ENCODE measurements at places on chromosomes 2 and 18.

GRCh38 chr2:146579147-146579930, 1265.5 kb upstream of the ACVR2A start:
- no peak for DNase-seq

GRCh38 chr2:26735097-26735496, 29.0 kb upstream of the SLC35F6 start:
- no peak for DNase-seq

DNA sequence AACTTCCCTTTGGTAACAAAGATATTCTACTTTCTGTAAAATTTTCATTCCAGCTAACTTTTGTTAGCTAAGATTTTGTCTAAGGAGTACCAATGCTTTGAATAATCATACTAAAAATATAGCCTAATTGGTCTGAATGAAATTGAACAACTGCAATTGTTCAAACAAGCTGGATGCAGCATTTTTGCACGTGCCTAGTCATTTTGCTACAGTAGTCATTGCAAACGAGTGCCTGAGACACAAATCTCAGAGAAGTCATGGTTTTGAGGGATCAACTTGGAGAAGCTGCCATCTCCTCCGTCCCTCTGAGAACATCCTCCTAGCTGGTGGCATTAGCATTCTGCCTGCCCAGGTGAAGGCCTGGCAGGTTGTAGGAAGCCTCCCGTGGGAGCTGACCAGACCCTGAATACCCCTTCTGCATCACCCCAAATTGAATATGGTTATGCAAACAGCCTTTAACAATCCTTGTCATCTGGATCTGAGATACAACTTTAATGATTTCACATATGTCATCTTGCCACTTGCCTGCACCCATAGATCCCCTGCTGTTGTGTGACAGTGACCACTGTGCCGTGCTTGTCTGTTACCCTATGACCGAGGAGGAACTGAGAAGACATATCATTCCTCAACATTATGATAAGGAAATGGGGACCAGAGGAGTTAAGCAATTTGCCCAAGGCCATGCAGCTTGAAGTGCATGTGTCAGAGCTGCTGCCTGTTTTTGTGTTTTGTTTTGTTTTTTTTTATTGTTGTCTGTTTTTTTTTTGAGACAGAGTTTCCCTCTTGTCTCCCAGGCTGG, 29.1 kb upstream of the MGAT4A start:
- no peak for DNase-seq

DNA sequence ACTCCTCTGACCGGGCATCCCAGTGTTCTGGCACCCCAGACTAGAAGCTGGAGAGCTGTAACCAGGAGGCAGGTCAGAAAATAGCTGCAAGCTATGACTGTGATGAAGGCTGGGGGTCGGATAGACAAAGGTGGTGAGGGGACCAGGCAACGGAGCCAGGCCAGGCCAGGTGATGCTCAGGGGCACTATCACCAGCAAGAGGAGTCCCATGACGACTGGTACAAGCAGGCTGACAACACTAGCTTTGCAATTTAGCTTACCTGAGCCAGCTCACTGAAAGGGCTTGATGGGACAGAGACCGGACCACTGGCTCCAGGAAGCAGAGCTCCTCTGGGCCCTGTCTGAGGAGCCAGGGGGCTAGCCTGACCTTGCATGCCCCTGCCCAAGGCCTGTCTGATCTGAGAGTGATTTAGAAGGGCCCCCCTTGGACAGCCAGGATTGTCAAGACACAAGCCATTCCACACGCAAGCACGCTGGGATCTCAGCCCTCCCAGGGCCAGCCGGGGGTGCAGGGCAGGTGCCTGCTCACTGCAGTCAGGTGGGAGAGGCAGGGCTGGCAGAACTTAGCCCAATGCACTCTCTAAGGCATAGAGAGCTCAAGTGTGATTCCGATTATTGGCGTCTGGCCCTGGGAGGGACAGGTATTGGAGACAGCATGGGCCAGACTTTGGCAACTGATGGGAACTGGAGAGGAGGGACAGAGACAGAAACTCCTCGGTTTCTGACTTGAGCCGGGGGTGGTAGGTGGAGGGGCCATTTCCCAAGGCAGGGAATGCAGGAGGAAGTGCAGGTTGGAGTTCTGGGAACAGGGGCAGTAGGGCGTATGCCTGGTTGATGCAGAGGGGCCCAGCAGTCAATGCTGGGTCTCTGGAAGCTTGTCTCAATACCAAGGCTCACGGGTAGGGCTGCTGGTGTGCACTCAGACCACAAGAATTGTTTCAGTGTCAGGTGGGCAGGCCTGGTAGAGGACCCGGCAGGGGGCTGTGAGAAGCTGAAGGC, 47.7 kb downstream of the MYO7B start:
- no peak for DNase-seq

GRCh38 chr2:26581991-26582842, 58.9 kb downstream of the CIB4 start:
- DNase-seq: no peak

DNA sequence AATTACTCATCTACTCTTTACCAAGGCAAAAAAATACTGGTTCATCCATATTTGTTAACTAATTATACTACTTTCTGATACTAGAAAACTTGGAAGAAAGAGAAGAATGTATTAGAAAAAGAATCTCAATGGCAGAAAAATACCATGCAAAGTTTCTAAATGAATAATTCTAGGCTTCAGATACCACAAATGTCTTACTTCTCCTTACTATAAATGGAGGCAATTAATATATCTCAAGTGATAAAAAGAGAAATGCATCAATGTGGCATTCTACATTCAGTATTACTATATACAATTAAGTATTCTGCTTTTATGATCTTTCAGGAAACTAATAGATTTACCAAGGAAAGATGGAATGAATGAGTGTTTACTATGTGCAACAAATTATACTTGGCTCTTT, 85.5 kb downstream of the ITSN2 start:
- no peak for DNase-seq

DNA sequence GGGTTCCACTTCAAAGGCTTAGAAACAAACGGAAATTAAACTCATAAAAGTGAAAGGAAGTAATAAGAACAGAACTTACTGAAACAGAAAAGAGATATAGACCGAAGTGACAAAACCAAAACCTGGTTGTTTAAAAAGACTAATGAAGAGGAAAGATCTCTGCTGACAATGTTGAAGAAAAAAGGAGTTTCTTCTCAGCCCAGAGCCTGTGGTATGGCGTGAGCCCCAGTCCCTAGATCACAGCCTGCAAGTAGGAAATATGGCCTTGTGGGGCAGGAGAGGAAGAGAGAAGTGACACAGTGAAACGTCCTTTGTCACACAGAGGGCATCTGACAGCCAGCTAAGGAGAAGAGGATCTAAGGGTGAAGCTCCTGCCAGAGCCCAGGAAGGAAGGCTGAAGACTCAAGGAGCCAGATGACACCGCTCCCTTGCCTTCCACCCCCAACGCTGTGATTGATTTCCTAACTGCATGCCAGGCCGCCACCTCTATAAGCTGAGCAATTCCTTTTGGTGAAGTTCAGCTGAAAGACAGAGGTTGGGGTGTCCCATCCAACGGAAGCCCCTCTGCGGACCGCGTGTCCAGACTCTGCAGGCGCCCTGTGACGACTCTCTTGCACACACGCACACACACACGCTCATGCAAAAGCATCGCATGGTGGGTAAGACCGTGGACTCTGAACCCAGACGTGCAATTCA, 141.1 kb downstream of the HDAC4 start:
- DNase-seq: peak; percentile 45

- no peak for DNase-seq
Measured at GRCh38 chr2:46431481-46432235, 47.7 kb upstream of the TMEM247 start.

DNA sequence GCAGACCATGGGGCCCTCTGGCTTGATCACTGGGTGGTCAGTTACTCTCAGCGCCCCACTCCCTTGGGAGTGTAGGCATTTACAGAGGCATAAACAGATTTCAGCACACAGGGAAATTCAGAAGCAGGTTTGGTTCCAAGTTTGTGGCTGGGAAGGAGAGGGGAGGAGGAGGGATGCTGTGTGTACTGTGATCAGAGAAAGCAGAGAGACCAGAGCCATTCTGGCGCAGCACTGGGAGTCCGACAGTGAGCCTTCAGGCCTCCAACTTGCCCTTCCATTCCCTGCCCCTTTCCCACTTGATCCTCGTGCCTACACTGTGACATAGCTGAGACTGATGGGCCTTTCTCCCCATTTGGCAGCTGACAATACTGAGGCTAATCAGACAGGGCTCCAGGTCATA, 47.8 kb upstream of the LOXHD1 start:
- no peak for DNase-seq

- DNase-seq: peak; percentile 35
Measured at GRCh38 chr2:65264821-65265670, 37.4 kb downstream of the ACTR2 start.

GRCh38 chr18:38473535-38473934, 907.9 kb upstream of the CELF4 start:
- DNase-seq: no peak

- no peak for DNase-seq
Measured at GRCh38 chr2:158936978-158937377, 31.5 kb upstream of the TANC1 start.

DNA sequence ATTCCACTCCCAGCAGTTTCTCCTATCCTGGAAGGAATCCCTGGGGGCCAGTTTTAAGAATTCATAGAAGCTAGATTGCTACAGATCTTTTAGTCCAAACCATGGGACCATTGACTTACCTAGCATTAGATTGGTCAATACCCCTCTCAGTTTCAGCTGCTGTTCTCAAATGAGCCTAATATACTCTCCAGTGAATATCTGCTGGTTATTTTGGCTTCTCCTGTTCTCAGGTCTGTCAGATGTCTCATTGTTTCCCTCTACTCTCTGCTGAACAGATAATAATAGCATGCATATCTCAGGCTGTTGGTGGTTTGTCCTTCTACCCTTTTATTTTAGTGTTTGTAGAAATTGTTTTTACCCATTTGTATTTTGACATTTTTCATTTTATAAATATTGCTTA, 99.5 kb downstream of the FHOD3 start:
- no peak for DNase-seq

- DNase-seq: no peak
Measured at GRCh38 chr2:121234791-121235190, 50.2 kb downstream of the TFCP2L1 start.

GRCh38 chr2:216388046-216388884, 16.0 kb upstream of the MARCHF4 start:
- peak; percentile 51 for DNase-seq

- DNase-seq: no peak
Measured at GRCh38 chr2:191860760-191861466, 14.0 kb upstream of the CAVIN2 start.

DNA sequence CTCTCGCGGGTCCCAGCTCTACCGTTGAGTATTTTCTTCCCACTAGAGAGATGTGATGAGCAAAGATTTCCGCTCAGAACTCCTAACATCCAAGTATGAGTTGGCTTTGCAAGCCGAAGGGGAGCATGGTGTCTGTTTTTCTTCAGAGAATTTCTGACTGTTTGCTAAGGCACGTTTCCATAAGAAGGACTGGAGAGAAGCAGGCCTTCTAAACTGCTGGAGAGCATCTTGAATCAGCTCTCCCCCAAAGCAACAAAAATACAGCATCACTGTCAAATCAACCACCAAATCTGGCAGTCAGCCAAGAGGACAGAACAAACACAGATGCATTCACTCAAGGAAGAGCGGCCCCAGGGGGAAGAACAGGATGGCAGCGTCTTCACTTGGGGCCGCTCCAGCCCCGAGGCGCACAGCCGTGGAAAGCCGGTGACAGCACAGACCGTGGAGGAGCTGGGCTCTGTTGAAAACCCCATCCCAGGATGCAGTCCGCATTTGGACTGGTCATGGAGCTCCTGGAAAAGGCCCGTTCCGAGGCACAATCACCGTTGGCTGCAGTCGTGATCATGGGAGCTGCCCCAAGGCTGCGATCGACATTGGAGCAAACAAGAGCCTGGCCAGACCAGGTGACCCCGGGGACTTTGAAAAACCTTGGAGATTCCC, 101.4 kb downstream of the NFATC1 start:
- no peak for DNase-seq

DNA sequence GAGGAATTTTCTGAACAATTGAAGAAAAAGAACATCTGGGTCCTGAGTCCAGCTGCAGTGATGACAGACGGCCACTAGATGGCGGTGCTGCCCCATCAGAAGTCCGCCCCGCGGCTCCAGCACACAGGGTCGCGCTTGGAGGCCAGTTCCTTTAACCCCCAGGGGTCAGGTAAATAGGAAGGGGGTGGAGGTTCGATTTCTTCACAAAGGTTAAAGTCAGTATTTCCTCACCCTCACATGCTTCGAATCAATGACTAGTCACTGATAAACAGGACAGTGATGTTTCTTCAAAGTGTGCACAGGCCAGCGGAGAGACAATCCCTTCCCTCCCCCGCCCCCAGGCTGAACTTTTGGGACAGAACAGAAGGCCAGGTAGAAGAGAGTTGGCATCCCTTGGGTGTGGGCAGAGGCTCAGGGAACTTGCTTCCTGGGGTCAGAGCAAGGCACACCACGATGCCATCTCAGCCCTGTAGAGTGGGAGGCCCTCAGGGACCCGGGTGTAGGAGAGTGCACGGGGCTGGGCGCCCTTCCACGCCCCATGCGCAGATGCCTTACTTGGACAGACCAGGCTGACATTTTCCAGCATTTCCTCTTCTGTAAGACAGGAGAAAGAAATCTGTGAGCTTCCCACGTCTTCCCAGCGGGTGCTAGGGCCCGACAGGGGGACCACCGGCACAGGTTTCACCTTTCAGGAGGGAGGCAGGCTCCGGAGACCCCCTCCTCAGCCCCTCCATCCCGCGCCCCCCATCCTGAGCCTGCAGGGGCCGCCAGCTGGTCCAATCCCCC, 722 bp downstream of the APOB start:
- peak; percentile 45 for DNase-seq

- DNase-seq: no peak
Measured at GRCh38 chr2:203532957-203533658, 2.0 kb downstream of the RAPH1 start.

GRCh38 chr18:25516747-25517498, 165.0 kb upstream of the ZNF521 start:
- no peak for DNase-seq

DNA sequence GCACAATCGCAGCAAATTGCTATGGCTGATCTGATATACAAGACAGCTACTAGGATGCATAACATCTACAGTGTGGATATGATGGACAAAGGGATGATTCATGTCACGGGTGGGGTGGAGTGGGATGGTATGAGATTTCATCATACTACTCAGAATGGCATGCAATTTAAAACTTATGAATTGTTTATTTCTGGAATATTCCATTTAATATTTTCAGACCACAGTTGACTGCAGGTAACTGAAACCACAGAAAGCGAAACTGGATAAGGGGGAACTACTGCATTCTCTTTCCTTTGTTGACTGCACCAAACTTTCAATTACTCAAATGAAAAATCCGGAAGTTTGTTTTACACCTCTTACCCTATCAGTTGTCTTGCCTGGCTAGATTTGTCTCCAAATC, 94.4 kb upstream of the NEUROD1 start:
- no peak for DNase-seq

All from CD4-positive, alpha-beta T cell treated with Interleukin-17A for 1 hour (primary cell).